Heart right ventricle (tissue), 16 donors: ENCODE measurements at places on chromosomes 7 and 10. TPM values are rescaled to one million over a fixed set of nuclear protein-coding genes. Genes with fewer than 3 reads are reported as not detected.

The UBE2H gene
- 93.3 TPM for total RNA-seq

The SLC26A5 gene
- not detected for total RNA-seq

The KLF14 gene
- total RNA-seq = 0.49 TPM

The GIMAP8 gene
- 27.0 TPM for total RNA-seq

The OR9A2 gene
- total RNA-seq = not detected

The PTF1A gene
- total RNA-seq = not detected

The EBLN1 gene
- not detected for total RNA-seq

The MYO1G gene
- total RNA-seq = 0.57 TPM

The AMZ1 gene
- 0.07 TPM for total RNA-seq

The HOXA3 gene
- 0.21 TPM for total RNA-seq

DNA sequence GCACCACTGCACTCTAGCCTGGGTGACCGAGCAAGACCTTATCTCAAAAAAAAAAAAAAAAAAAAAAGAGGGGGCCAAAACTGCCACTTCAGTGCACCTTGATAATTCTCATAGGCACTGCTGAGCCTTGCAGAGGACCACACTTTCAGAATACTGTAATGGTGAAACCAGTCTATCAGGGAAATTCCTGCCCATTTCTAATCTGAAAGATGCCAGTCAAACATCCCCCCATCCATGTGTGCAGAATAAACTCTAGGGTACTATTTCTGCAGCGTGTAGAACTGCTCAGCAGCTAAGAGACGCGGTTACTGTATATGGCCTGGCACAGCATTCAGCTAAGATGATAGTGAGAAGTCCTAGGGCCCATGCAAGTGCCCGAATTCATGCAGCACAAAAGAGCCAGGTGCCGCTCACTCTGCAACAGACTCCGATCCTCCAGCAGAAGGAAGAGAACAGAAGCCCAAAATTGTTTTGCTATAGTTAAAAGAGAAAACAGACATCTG lies 286.8 kb upstream of the KLF14 start:
- no peak for DNase-seq

- DNase-seq = no peak
Measured at GRCh38 chr10:111989136-111989911, 194.2 kb downstream of the GPAM start.

- DNase-seq = no peak
Measured at GRCh38 chr10:93875032-93875358, 18.8 kb upstream of the SLC35G1 start.

DNA sequence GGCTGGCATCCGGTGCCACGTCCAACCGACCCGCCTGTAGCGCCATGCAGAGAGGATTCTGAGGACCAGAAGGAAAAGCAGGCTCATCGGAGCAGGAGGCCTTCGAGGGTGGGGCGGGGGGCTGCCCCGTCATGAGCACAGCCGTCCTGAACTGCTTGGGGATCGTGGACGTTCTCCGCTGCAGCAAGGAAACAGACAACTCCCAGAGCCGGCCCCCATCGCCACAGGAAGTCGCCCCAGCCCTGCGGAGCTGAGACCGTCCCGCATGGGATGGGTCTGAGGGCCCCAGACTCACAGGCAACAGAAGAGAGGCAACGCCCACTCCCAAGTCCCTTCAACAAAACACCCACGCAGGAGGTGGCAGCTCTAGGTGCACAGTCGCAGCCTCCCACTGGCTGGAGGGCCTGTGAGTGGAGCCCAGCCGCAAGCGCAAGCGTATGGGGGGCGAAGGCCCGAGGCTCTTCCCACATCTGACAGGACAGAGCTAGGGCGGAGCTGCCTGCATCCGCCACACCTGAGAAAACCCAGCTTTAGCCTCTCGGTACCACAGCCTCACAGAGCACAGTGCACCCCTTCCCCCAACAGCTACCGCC lies 64.7 kb upstream of the TNRC18 start:
- DNase-seq = no peak

- DNase-seq = no peak
Measured at GRCh38 chr7:47103498-47104205, 478.3 kb downstream of the TNS3 start.

DNA sequence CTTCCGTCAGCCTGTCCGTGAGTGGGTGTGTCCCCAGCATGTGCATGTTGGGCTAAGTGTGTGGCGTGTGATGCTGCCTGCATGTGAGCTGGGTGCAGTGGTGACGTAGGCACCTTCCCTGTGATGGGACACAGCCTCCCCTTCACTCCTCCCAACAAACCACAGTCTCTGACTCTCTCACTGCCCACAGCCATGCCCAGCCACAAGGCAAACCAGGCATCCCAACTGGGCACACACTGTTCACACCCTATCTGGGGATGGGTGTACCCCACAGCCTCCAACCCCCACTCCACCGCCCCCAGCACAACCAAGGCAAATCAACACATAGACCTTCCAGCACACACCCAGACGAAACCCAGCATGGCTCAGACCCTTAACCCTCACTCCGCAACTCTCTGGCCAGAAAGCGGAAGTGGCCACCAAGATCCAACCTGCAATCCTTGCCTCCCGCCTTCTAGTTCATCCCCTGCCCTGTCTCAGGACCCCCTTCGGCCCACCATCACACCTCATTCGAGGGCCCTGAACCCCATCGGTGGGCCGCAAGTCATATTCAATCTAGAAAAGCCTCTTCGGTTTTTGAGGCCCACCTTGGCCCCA lies 10.4 kb downstream of the PSD start:
- no peak for DNase-seq

- no peak for DNase-seq
Measured at GRCh38 chr10:109784236-109784635, 139.1 kb downstream of the XPNPEP1 start.

- DNase-seq = no peak
Measured at GRCh38 chr7:44733708-44734481, 14.8 kb upstream of the ZMIZ2 start.

DNA sequence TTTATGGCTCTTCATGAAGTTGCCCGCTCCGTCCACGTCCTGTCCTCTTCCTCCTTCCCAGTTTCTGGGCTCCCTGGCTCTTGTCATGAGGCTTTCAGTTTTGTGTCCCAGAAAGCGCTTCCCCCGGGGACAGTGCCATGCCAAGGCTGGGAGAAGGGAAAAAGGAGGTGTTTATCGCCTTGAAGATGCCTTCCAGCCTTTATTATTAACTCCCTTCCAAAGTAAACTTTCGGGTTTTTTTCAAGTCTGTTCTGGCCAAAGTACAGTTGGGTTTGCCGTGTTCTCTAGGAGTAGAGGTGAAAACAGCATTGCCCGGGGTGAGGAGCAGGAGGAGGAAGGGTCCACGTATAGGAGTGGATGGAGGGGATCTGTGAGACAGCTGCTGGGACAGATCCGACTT lies 117.2 kb downstream of the CUX1 start:
- DNase-seq = no peak

- no peak for DNase-seq
Measured at GRCh38 chr7:152959610-152960009, 200.1 kb downstream of the ACTR3B start.

- DNase-seq = no peak
Measured at GRCh38 chr7:265998-266850, 23.7 kb upstream of the FOXL3 start.

- DNase-seq = no peak
Measured at GRCh38 chr10:46253076-46254006, 33.5 kb upstream of the ANTXRL start.

GRCh38 chr7:138510003-138510402 lies 49.9 kb downstream of the TRIM24 start:
- no peak for DNase-seq

GRCh38 chr7:21939136-21939857 lies 6.4 kb downstream of the CDCA7L start:
- DNase-seq = no peak

DNA sequence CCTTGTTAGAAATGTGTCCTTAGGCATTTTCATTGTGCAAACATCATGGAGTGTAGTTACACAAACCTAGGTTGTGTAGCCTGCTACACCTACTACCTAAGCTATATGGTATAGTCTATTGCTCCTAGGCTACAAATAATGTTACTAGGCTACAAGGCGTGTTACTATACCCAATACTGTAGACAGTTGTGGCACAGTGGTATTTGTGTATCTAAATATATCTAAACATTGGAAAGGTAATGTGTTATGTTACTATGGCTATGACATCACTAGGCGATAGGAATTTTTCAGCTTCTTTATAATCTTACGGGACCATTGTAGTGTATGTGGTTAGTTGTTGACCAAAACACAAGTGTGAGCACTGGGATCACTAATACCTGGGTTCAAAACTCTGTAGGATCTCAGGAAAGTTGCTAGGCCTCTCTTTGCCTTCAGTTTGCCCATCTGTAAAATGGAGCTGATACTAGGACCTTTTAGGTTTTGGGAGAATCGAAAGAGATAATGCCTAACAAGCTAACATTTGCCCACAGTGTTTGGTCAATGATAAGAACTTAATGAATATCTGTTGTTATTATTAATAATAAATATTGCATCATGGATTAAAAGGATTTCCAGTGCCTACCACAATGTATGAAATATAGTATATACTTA lies 2.7 kb downstream of the BICC1 start:
- no peak for DNase-seq

- DNase-seq = no peak
Measured at GRCh38 chr7:80821771-80822319, 97.0 kb downstream of the SEMA3C start.

- no peak for DNase-seq
Measured at GRCh38 chr10:42630537-42631134, 7.7 kb downstream of the ZNF33B start.

DNA sequence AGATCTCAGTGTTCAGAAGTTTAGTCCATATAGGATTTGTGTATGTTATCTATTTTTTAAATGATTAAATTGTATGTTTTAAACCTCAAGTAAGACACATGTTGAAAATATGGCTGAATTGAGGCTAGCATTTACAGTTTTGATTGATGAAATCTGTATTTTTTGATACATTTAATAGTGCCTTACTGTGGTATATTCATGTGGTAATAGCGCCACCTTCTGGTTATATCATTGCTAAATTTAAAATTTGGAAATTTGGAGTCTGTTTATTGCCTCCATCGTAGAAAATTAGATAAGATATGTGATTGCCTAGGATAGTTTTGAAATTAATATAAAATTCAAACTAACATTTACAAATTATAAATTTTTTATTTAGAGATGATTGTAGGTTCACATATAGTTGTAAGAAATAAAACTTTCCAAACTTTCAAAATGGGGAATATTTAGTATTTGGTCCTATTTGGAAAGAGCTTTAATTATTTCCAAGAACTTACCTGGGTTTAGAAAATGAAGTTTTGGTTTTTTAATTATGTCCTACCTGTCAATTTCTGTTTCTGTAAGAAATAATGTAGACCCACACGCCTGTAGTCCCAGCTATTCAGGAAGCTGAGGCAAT lies 19.1 kb upstream of the ARMS2 start:
- no peak for DNase-seq

GRCh38 chr7:50556247-50556991 lies 8.8 kb downstream of the DDC start:
- no peak for DNase-seq

DNA sequence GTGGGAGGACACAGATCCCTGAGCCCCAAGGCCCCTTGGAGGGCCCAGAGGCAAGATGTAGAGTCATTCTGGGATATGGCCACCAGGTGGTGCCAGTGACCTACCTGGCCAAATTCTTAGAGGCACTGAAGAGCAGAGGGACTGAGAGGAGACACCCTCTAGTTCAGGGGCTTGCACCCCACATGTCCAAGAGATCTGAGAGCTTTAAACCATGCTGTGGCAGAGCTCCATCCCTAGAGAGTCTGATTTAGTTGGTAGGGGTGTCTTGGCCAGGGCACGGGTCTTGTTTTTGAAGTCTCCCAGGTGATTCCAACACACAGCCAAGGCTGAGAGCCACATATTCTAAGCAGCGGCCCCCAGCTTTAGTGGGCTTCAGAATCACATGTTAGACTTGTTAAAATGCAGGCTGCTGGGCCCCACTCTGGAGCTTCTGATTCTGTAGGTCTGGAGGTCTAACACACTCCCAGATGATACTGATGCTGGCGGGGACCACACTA lies 52.5 kb downstream of the PRF1 start:
- peak; percentile 67 for DNase-seq
